ENCODE measurements at places on chromosomes 6 and 20.

- no peak for DNase-seq
Measured at GRCh38 chr6:6975459-6976111, 132.2 kb upstream of the RREB1 start.

GRCh38 chr6:168534265-168534664 is 93.3 kb downstream of the SMOC2 start:
- DNase-seq, result no peak

DNA sequence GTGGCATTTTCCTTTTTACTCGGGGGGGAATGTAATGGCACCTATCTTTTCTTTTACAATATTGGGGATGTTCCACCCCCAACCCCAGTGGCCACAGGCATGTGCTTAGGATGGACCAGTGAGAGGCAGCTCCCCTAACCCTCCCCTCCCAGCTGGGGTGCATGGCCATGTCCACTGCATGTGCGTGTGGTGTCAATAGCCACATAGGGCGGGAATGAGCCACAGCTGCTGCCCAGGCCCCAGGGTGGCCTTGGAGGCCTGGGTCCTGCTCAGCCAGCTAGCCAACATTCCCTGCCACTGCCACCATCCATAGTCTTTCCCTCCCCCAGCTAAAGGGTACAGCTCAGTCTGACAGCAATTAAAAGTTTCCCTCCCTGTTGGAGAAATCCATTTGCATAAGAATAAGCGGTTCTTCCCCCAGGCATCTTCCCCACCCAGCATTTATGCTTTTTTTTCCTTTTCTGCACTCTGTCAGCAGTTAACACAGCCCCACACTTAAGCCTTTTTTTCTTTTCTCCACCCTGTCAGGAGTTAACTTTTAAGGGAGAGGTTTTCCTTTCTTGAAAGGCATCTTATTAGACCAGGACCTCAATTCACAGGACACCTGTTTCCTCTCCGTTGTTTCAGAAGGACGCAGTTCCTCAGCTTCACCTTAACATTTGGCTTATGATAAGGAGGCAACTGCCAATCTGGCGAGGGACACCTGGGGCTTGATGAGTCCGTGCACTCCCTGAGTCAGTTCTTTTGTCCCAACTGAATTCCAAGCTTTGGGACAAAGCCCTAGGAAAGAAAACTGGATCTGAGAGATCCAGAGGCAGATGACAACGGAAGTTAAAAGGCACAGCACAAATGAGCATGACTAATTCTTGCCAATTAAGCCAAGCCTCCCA is 121.4 kb downstream of the TPBG start:
- DNase-seq, result no peak

- no peak for DNase-seq
Measured at GRCh38 chr6:4437342-4437741, 302.0 kb upstream of the ECI2 start.

- DNase-seq, result no peak
Measured at GRCh38 chr20:35478804-35479472, 23.5 kb downstream of the CEP250 start.

DNA sequence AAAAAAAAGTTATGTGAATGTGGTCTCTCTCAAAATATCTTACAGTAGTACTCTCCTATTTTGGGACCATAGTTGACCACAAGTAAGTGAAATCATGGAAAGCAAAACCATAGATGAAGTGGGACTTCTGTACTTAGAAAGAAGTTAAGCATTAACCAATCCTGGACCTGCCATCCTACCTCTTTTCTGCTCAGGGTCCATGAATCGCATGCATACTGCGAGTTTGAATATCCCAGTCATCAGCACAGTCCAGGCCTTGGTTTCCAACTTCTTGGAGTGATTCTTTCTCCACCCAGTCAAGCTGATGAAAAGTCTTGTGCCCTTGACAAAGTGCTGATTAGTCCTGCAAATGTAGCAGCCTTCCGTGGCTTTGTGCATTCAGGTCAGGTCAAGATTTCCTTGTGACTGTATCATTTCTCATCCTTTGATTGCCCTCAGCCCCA is 46.0 kb downstream of the RNF217 start:
- DNase-seq, result no peak

DNA sequence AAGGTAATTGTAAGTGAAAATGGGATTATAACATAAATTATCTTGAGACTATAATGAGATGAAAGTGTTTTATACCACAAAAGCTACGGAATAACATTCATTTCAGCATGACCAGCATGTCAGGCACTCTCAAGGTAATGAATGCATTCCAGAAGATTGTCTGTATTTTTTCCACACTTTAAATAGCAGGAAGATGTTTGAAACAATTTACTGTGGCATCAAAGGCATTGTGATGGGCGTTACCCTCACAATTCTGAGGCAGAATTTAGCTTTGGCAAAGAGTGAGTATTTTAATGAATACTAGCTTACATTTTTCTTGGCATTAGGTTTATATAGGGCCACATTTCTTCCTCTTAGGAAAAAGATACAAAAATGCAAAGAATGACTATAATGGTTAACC is 627.2 kb downstream of the BCKDHB start:
- DNase-seq, result no peak

All from H4 (cell line).